Renal pelvis (tissue), 12 donors: ENCODE measurements at places on chromosomes 13 and 19.

DNA sequence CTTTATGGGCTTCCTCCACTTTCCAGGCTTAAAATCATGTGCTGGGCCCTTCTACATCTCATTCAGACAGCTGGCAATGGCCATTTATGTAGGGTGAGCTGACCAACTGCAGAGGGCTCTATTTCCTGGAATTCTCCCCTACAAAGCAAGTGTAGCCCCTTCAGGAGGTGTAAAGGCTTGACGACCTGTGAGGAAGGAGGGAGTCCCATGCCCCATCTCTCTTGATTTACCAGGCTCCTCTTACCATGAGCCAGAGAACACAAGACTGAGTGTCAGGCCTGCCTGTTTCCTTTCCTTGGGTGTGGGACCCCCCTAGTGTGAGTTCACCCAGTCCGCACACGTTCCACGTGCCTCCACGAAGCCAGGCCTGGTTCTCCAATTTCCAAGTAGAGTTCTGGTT is 16.6 kb downstream of the ZNF536 start:
- no peak for DNase-seq

- DNase-seq = no peak
Observed at GRCh38 chr13:28442839-28443238, 52.1 kb downstream of the FLT1 start.

GRCh38 chr19:43464134-43464775 is 1.2 kb downstream of the LYPD3 start:
- DNase-seq = no peak

- DNase-seq = no peak
Observed at GRCh38 chr13:41079725-41080124, 18.4 kb downstream of the WBP4 start.

DNA sequence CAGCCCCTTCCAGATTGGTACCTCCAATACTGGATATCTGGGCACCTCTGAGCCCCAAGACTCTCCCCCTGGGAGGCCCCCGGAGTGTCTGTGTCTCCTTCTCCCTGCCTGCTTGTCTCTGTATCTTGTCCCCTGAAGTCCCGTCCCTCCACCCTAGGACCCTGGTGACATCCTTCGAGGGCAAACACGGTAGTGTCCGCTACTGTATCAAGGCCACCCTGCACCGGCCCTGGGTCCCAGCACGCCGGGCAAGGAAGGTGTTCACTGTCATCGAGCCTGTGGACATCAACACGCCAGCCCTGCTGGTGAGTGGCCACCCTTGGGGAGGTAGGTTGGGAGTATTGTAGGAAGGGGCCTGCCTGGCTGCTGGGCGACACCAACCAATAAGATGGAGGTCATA is 844 bp downstream of the ARRDC2 start:
- DNase-seq = no peak

- no peak for DNase-seq
Observed at GRCh38 chr19:54506079-54506478, 3.4 kb downstream of the LAIR2 start.

DNA sequence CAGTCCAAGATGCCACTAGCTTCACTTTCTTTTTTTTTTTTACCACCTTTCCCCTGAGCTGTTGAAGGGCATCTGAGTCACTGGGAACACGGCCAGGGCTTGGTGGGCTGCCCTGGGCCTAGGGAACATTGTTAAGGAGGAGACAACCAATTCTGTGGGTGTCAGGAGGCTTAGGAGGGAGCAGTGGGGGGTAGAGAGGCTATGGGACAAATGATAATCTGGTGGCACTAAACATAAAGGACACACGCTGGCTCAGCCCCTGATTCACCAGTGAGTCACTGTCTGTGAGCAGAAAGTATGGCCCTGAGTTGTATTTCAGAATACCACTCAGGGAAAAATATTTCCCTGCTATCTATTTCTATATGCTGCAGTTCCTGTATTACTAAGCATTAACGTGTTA is 207.8 kb downstream of the DCLK1 start:
- DNase-seq = no peak

DNA sequence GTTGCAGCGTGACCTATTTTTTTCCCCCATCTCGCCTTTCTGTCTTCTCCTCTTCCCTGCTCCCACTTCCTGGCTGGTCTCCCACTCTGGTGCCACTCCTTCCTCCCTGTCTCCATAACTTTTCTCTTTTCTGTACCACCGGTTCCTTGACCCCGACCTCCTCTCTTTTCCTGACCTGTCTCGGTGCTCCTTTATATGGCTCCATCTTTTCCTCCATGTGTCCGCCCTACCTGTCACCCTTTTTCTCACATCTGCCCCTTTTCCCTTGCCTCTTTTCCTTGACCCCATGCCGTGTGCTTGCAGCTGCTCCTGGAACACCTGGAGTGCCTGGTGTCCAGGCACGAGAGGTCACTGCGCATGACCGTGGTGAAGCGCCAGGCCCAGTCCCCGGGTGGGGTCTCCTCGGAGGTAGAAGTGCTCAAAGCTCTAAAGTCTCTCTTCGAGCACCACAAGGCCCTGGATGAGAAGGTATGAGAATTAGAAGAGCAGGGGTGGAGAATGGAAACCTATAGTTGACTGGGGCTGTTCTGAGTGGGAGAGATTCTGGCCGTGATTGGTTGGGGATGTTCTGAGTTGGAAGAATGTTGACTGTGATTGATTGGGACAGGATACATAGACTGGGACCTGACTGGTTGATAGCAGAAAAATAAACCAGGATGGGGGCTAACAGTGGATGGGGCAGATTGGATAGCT is 9.3 kb downstream of the PPFIA3 start:
- DNase-seq = no peak

- no peak for DNase-seq
Observed at GRCh38 chr19:51916167-51916566, 11.1 kb upstream of the ZNF613 start.

DNA sequence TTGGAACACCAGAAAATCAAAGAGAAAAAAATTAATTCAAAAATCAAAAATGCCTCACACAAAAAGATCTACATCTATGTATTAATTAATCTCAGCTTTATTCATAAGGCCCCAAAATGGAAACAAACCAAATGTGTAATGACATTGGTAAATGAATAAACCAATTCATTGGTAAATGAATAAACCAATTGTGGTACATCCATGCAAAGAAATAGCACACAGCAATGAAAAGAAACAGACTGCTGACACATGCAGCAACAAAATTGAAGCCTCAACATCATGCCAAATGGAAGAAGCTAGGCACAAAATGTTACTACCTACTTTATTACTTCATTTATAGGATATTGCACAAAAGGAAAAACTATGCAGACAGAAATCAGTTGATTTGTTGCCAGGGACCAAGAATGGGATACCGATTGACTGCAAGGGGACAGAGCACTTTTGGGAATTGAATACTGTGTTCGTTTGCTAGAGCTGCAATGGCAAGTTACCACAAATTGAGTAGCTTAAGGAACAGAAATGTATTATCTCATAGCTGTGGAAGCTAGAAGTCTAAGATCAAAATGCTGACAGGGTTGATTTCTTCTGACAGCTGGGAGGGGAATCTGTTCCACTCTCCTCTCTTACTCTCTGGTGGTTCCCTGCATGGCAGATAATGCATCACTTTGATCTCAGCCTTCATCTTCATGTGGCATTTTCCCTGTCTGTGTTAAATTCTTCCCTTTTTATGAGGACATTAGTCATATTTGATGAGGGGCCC is 252.8 kb downstream of the RFC3 start:
- no peak for DNase-seq

- DNase-seq = peak; percentile 86
Observed at GRCh38 chr19:36771261-36772231, 1.1 kb downstream of the ZNF850 start.

DNA sequence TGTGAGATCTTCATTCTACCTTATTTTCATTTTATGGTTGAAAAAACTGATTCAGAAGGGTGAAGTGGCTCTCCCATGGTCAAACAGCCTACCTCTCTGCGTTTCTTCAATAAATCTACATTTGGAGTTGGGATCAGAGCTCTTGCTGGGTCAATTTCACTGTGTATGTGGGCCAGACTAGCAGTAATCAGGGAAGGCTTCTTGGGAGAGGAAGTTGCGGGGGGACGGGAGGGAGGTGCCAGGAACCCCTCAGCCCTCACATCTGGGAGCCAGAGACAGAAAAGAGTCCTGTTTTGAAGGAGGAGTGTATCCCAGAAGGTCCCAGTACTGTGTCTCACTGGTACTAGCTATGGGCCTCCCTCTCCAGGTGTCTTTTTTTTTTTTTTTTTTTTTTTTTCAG is 934 bp downstream of the KXD1 start:
- DNase-seq = no peak

DNA sequence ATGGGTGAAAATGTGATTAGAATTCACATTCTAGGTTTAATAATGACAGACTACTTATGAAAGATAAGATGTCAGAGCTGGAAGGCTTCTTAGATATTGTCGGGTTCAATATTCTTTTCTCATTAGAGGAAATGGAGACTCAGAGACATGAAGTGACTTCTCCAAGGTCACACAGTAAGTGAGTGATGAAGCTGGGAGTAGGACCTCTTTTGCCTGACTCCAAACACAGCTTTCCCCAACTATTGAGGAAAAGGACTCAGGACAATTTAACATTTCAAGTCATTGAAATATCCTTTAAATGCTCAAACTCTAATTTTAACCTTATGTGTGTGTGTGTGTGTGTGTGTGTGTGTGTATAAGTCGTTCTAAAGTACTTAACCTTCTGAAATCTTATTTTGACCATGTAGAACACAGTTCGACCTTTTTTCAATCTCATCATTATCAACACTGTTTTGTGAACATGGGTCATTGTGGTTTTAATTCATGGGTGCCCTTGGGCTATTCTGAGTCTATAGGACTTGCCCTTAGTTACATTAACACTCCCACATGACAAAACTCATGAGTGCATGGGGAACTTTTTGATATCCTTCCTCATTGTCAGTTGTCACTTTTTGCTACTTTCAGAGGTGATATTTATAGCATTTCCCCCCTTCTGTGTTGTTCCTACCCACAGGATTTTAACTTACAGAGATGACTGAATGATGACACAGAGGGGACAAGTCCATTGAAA is 53.0 kb downstream of the LRCH1 start:
- no peak for DNase-seq

DNA sequence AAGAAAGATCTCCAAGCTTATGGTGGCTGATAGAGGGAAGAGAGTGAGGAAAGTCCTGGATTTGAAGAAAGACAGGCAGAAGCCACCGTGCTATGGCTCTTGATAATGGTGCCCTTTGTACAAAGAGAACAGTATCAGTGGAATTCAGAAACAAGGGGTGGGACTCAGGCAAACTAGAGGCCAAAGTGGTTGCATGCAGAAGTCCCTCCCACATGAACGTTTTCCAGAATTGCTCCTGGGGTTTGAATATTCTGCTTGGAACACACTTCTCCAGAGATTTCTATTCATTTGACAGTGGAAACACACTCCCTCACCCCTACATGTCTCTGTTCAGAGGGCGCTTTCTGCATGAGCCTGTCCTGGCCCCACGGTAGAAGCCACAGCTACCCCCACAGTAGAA is 10.1 kb upstream of the MBNL2 start:
- DNase-seq = no peak

GRCh38 chr19:50537306-50537685 is 23.6 kb upstream of the ASPDH start:
- DNase-seq = no peak

DNA sequence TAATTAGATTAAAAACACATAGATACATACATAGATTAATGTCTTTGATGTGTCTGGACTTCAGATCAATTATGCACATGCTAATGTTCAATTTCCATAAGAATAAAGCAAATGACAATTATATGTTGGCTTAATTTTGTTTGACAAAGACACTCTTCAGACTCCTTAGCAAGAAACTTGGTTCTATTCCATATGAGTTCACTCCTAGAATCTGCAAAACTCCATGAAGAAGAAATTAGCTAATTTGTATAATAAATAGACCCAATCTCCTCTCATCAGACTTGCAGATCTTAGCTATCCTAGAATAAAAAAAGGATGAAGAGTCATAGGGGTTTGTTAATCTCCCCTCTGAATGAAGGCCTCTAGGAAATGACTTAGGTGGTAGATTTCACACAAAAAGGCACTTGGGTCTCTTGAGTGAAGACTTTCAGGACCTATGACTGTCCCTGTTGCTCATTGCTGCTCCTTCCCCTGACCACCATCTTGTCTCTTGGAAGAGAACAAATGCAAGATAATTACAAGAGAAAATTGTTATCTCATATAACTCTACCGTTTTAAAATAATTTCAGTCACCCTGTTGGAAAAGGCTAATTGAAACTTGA is 302.2 kb downstream of the EFNB2 start:
- DNase-seq = no peak

GRCh38 chr13:35916146-35916545 is 215.0 kb downstream of the DCLK1 start:
- DNase-seq = no peak

DNA sequence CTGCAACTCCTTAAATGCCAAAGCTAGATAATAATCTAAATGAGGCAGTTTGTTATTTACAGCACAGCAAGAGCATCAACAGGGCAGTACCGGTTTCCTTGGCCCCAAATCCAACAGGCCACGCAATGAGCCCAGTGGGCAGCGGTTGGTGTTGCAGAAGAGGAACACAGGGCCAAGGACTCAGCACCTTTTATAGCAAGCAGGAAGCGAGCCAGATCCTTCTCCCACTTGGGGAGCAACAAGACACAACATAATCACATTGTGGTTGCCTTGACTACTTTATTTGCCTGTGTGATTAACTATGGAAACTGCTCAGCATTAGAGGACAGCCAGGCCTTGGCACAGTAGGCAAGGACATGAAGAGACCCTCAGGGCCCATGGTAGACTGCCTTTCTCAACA is 67.1 kb upstream of the HTR2A start:
- no peak for DNase-seq

- no peak for DNase-seq
Observed at GRCh38 chr13:72505376-72505775, 222.1 kb downstream of the MZT1 start.

GRCh38 chr13:73055813-73056564 is 2.8 kb upstream of the KLF5 start:
- no peak for DNase-seq

GRCh38 chr13:95298971-95299621 is 2.2 kb downstream of the ABCC4 start:
- DNase-seq = no peak

- no peak for DNase-seq
Observed at GRCh38 chr13:29918845-29919244, 68.4 kb upstream of the UBL3 start.

DNA sequence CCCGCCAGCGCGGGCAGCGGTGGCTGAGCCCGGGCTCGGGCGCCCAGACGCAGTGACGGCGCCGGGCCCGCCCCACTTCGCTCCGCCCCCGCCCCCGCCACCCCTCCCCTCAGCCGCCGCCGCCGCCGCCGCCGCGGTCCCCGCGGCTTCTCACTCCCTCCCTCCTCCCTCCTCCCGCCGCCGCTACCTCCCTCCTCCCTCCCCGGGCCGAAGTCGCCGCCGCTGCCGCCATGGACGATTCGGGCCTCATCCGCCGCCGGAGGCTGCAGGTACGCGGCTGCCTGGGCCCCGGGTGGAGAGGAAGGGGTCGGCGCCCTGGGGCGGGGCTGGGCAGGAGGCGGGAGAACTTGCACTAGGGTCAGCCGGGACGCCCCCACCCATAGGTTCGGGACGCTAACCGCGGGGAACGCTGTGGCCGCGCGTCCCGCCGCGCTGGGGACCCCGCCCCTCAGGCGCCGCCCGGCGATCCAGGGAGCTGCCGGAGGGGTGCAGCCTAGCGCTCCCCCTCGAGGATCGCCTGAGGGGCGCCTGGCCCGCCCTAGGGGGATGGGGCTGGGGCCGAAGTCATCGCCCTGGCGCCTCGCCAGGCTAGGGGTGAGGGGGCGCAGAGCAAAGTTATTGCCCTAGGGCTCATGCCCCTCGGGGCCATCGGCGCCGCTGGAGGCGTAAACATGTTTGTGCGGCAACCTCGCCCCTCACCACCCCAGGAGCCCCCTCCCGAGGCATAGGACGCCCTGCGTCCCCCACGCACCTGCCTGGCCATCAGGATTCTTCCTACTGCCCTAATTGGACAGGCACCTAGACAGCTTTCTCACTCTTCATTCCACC is 427 bp downstream of the RTBDN start:
- no peak for DNase-seq

- DNase-seq = no peak
Observed at GRCh38 chr13:32663660-32664059, 77.4 kb downstream of the PDS5B start.
